ENCODE measurements at places on chromosomes 2 and 18.

DNA sequence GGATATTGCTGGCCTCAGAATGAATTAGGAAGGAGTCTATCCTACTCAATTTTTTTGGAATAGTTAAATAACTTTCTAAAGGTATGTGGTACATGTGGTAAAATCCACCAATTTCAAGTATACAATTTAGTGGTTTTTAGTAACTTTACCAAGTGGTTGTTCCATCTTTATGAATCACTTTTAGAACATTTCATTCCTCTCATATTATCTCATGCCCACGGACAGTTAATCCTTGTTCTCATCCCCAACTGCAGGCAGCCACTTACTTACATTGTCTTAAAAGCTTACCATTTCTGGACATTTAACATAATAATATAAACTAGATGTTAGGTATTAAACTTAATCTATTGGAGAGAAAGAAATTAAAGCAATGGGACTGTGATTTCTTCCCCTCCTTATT is 146.3 kb upstream of the ZC3H15 start:
- DNase-seq: no peak

GRCh38 chr2:9697909-9698308 is 67.1 kb upstream of the YWHAQ start:
- no peak for DNase-seq

- DNase-seq: no peak
Measured at GRCh38 chr2:100242891-100243619, 79.2 kb downstream of the LONRF2 start.

- no peak for DNase-seq
Measured at GRCh38 chr18:55234366-55235093, 275.3 kb upstream of the CCDC68 start.

- no peak for DNase-seq
Measured at GRCh38 chr18:9916077-9916639, 2.3 kb downstream of the VAPA start.

DNA sequence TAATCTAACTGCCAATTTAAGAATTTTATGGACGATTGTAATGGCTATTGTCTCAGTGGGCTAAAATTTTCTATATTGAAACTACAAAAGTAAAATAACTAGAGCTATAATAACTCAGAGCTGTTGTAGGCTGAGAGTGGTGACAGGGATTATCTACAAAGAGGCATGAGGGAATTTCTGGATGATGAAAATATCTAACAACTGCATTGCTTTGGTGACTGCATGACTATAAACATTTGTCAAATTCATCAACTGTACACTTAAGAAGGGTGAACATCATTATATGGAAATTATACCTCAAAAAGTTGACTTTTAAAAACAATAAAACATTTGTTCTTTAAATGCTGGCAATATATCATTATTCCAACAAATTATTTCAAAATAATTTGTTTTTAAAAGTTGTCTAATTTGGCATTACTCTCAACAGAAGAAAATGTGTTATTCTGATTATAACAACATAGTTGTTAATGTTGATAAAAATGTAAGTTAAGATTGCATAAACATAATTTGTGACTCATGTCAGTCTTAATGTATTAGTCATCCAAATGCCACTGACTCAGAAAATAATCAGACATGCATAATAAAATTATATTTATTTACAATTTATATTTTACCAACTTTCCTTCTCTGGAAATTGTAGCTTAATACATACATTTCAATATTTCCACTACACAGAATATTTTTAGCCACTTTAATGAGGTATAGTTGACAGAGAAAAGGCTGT is 865.1 kb upstream of the VRK2 start:
- no peak for DNase-seq

DNA sequence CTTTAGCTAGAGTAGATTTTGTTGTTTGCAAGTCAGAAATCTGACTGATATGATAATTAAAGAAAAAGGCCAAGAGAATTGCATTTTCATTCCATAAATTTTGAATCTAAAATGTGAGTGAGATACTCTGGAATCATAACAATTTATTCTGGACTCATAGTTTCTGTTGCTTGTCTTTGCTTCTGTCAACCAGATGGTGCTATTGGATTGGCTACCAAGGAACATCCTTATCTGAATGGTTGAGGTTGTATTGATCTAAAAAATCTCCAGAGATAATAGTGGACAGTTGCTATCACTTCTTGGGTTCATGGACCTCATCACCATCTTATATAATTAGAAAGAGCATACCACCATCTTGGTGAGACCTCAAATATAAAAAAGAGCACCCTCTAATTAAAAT is 34.0 kb upstream of the CPS1 start:
- no peak for DNase-seq

GRCh38 chr2:239553376-239554000 is 152.7 kb upstream of the HDAC4 start:
- DNase-seq: no peak

GRCh38 chr18:52844323-52844722 is 504.3 kb downstream of the DCC start:
- no peak for DNase-seq

- DNase-seq: no peak
Measured at GRCh38 chr18:46706968-46707367, 49.9 kb downstream of the ST8SIA5 start.

GRCh38 chr2:174117951-174118930 is 130.1 kb downstream of the OLA1 start:
- no peak for DNase-seq

DNA sequence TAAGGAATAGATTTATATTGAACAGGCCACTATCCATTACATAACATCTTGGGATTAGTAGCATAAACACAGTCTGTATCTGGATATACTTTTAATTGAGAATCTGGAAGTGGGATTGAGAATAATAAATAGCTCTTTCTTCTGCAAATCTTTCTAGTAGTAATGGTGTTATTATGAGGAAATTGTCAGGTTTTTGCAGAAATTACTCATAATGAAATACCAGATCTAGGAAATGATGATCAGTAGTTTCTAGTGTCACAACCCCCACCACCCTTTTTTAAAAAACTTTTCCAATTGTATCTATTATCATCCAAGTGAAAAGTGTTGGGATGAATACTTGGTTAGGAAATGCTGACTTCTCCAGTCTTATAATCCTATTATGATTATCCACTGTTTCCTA is 18.7 kb downstream of the NBEAL1 start:
- no peak for DNase-seq

GRCh38 chr2:25664183-25664964 is 9.0 kb downstream of the DTNB start:
- DNase-seq: no peak
